NCI-H526 (cell line): ENCODE measurements at places on chromosomes 7 and 10.

DNA sequence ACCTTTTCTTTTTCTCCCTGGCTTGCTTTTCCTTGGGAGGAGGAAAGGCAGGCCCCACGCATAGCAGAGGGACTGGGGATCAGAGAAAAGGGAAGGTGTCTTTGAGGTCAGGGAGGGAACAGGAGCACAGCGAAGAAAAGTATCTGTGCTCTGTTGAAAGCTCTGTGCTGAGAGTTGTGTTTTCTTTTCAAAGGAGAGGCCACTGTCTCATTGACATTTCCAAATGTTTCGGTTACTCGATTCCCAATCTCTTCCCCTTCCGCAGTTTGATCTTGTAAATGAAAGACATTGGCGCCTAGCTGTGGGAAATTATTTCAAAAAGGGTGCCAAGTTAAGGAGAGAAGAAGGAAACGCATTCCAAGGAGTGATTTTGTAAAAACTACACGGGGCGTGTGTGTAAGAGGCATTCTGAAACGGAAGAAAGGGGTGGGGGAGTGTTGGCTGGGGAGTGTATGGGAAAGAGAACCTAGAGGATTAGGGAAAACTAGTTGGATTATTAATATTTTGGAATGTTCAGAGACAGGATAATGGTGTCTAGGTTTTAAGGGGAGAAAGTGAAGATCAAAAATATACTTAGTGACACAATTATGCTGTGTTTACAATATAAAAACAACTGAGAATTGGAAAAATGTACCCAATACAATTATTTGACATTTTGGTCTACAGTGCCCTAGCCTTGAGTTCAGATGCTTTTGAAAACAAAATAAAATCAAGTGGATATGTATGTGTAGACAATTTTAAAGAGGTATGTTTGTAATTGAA lies 708 bp downstream of the KLHDC10 start:
- DNase-seq, result no peak

DNA sequence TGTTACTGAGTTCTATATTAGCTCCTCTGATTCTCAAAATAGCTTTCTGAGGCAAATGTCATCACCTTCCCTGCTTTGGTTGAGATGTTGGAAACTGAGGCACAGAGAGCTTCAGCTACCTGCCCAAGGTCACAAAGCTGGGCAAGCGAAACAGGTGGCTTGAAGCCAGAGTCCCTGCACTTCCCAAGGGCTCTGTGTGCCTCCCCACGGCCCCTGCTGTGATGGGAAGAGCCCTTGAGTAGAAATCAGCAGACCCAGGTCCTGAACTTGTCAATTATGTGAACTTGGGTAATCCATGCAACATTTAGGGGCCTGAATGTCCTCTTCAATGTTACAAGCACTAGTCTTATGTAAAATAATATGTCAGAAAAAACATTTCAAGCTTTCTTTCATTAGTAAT lies 327.3 kb upstream of the PODXL start:
- no peak for DNase-seq

- DNase-seq, result no peak
Observed at GRCh38 chr7:77402818-77403217, 13.3 kb downstream of the GSAP start.

DNA sequence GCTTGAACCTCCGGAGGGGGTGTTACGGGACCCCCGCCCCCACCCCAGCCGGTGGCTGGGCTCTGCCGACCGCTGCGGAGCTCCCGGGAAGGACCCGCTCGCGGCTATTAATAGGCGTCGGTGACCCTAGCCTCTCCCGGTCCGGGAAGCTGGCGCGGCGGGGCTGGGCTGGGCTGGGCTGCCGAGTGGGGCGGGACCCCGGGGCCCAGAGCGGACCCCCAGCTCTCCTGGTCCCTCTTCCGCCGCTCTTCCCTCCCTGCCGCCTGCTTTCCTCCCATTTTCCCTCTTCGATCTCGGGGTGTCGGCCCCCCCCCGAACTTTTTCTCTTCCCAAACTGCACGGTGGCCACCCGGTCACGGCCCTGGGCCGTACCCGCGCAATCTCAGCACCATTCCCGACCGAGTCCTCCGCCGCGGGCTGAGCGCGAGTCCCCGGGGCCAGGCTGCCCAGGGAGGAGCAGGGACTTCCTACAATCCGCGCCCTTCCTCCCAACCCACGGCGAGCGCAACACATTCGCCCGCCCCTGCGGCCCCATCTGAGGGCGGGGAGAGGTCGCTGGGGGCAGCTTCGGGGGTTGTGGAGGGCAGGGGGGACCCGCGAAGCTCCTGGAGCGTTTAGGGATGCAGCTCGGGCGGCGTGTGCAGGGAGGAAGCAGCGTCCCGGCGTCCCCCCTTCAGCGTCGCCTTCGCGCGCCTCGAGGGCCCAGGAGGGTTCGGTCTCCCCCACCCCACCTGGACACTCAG lies 3.1 kb upstream of the ELFN1 start:
- DNase-seq, result peak; percentile 43

DNA sequence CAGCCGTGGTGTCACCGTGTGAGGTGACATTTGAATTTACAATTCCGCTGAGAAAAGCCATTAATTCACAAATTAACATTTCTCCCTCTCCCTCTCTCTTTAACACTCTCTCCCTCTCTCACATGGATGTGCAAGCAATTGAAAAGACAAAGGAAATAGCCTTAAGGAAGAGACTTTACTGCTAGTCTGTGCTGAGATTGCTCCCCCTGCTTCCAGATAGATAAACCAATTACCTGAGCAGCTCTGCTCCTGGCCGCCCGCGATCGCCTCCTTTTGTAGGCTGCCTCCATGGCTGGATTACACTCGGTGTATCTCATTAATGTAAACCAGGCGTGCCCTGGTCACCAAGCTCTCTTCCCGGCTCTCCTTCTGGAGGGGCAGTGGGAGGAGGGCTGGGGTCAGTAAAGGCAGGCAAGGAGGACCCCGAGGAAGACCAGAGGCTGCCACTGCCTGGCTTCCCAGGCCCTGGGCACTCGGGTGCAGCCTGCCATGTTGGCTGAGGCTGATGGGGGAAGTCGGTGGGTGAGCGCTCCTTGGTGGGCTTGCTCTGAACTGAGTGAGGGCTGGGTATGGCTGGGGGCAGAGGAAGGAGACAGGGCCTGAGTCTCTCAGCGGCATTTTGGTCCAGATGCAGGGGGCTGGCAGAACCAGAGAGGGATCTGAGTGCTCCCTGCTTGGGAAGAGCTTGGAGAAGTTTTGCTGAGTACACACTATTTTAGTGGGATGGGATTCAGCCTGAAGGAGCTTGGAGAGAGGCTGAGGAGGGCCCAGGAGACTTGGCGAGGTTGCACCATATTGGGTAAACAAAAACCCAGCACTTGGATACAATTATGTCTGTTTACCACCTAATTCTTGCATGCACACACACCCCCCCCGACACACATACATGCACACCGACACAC lies 42.9 kb downstream of the PAX2 start:
- DNase-seq, result peak; percentile 28

DNA sequence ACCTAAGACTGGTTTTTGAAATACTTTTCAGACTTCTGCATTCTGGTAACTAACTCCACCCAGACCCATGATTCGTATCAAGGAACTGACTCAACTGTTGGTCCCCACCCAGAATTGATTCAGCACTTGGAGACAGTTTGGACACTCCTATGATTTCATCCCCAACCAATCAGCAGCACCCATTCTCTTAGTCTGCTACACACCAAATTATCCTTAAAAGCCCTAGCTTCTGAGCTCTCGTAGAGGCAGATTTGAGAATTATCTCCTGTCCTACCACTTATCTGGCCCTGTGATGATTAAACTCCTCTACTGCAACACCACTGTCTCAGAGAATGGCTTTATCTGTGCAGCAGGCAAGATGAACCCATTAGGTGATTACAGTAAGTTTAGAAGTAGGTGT lies 7.7 kb upstream of the GSTO1 start:
- DNase-seq, result no peak

DNA sequence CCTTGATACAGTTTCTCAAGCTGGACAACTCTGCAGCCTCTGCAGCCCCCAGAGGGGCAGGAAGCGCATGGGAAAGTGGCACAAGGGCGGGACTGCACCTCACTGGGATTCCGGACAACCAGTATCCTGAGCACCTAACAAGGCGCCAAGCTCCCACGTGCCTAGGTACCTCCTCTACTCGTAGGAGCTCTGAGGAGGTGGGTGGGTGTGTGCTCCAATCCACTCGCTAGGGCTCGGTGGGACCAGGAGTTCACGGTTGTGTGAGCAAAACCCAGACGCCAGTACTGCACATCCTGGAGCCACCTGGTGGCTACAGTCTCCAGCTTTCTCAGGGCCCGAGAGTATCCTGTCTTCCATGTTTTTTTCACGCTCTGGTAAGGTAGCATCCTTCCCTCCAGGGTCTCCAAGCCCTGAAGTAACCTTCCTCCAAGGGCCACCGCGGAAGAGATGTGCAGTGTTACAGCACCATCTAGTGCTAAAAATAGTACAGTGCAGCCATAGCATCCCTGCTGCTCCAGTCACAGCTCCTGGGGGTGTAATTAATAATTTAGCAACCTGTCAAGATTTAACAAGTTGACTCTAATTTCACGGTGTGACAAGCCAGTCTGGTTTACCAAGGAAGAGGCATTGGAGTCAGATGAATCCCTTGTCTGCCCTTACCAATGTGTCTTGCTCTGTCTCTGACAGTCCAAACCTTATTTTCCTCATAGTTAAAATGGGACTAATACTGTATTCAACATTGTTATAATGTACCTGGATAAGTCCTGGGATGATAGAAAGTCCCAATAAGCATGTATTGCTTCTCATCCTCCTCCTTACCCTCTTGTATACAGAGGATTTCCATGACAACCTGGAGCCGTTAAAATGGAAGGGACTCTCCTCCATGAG lies 70.4 kb downstream of the HERPUD2 start:
- peak; percentile 64 for DNase-seq

DNA sequence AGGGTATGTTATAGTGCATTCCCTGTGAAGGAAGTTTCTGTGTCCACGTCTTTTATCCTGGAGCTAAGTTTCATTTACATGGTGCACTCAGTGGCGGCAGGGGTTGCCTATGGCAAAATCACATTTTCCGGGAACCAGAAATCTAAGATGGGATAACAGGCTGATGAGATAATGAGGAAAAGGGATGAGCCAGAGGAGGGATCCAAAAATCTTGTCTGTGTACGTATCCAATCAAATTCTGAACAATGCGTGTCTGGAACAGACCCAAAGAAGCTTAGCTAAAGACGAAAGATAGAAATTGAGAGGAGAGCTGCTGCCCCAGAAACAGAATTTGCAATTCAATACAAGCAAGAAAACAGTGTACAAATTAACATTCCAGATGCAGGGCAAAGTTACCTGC lies 16.1 kb downstream of the LANCL2 start:
- no peak for DNase-seq

- DNase-seq, result no peak
Observed at GRCh38 chr10:124109261-124109660, 15.9 kb upstream of the CHST15 start.

DNA sequence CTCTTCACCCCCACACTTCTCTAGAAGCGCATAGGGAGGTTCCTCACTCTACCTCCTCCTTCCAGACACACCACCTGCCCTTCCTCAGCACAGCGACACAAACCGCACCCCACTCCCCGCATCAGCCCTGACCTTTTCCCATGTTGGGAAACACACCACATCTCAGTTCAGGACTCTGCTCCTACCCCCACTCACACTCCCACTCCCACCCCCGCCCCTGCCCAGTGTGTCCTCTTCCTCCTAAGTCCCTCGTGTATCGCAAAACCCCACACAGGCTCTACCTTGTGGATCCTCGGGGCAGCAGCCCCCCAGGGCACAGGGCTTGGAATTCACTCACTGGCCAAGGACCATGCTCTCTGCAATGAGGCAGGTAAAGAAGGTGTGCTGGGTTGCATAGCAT lies 4.2 kb upstream of the AOC1 start:
- no peak for DNase-seq

DNA sequence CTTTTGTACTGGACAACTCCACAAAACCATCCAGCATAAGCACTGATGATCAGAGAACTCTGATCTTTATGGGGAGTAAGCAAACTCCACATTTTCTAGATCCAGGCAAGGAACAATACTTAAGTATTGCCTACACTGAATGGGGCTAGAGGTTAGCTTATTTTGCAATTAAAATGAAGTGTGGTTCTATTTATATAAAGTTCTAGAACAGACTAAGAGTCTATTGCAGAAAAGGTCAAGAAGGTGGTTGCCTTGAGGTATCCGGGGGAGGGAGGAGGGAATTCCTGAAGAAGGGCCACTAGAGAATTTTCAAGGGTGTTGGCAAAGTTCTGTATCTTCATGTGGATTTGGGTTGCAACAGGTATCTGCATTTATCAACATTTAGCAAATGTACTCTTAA lies 477.9 kb downstream of the PLXNA4 start:
- DNase-seq, result no peak

- DNase-seq, result no peak
Observed at GRCh38 chr10:59561477-59562121, 148.1 kb downstream of the SLC16A9 start.

DNA sequence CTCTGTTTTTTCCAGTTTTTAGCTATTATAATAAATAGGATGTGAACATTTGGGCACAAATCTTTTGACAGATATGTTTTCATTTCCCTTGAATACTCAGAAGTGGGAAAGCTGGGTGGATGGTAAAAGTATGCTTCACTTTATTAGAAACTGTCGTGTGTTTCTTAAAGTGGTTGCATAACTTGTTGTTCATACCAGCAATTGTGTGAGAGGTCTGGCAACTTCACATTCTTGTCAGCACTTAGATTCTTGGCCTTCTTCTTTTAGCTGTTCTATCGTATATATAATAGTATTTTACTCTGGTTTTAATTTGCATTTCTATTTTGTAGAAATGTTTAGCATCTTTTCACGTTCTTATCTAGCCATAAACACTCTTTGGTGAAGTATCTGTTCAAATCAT lies 894.4 kb downstream of the KCNMA1 start:
- no peak for DNase-seq

DNA sequence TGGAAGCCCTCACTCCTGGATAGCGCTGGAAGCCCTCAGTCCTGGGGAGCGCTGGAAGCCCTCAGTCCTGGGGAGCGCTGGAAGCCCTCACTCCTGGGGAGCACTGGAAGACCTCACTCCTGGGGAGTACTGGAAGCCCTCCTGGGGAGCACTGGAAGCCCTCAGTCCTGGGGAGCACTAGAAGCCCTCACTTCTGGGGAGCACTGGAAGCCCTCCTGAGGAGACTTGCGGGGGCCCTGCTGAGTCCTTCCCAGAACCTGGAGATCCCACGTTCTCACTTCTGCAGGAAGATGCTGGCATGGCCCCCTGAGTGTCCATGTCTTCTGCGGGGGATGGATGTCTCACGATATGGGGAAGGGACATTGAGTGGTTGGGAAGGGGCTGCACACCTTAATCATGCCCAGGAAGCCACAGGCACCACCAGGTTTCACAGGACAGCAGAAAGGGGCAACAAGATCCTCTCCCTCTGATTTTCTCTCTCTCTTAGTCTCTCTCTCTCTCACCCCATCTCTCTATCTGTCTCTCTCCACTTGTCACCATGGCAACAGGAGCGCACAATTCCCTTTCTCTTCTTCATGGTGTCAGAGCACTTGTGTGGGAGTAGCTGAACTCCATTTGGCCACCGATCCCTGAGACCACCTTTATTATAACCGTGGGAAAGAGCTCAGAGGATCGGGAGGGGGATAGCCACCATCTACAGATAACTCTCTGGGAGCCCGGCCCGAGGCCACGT lies 267.0 kb downstream of the TCERG1L start:
- DNase-seq, result no peak
